ENCODE measurements at places on chromosomes 5 and 9.

- no peak for DNase-seq
These were observed 47.8 kb upstream of the CD180 start for GRCh38 chr5:67244345-67244793.

- no peak for DNase-seq
These were observed 58.6 kb downstream of the ENC1 start for GRCh38 chr5:74581988-74582365.

GRCh38 chr5:35924122-35924949 is 14.1 kb downstream of the CAPSL start:
- no peak for DNase-seq

- DNase-seq = no peak
These were observed 96.8 kb downstream of the FRMD3 start for GRCh38 chr9:83441390-83441789.

GRCh38 chr5:143652108-143652700 is 159.8 kb upstream of the HMHB1 start:
- DNase-seq = no peak

DNA sequence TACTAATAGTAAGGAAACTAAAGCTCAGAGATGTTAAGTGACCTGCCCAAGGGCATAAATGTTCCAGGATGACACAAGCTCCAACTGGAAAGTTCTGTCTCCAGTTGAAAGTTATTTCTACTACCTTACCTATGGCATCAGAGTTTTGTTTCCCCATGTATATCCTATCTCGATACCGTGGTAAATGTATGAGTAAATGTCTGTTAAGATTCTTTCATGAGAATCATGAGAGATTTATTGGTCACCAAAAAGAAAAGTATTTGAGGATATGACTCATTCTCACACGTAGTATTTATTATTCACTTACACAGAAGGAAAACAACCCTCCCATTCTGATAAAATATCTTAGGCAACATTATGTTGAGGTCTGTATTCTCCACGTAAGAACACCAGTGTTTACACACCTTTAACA is 11.1 kb upstream of the SHOC1 start:
- no peak for DNase-seq

GRCh38 chr5:115320006-115320405 is 23.6 kb upstream of the CCDC112 start:
- DNase-seq = no peak

- DNase-seq = no peak
These were observed 10.6 kb downstream of the TAS2R1 start for GRCh38 chr5:9619331-9620092.

- DNase-seq = no peak
These were observed 27.8 kb downstream of the ZCCHC10 start for GRCh38 chr5:132998556-132998955.

- DNase-seq = no peak
These were observed 34.3 kb upstream of the RNF130 start for GRCh38 chr5:180105827-180106312.

- DNase-seq = no peak
These were observed 35.6 kb downstream of the PTCD2 start for GRCh38 chr5:72355706-72356299.

- no peak for DNase-seq
These were observed 65.0 kb downstream of the IRX2 start for GRCh38 chr5:2686321-2687124.

- no peak for DNase-seq
These were observed 171.7 kb downstream of the MAT2B start for GRCh38 chr5:163677092-163677491.

DNA sequence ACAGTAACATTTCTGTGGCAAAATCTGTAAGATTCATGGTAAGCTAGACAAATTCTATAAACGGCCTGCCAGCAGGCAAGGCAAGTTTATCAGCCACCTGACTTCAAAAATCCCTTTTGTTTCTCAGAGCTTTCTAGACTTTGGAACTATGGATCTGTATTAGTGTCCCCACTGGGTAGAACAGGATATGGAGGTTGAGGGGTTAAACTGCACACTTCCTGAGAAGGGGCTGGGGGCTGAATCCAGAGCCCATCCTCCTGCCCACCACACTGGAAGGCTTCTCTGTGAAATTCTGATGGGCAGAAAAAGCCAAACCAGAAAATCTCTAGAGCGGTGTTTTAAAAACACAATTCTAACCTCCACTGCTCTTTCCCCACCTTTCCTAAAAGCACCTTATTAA is 128.7 kb downstream of the ENTREP1 start:
- DNase-seq = no peak

DNA sequence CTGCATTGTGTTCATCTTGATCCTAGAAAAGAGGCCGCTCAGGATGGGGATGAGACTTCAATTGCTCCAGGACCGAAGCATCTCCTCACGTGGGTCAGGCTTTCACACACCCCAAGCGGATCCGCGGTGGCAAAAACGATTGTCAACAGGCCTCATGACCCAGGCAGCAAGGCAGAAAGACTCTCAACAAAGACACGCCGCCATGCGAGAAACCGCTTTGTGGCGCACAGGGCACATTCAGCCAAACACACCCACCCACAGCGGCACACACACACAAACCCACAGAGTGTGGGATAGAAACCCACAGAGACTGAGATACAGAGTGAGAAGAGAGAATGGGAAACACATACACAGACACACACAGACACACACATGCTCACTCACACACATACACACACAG is 483.4 kb downstream of the SPATA31A7 start:
- no peak for DNase-seq

All from activated CD8-positive, alpha-beta memory T cell treated with anti-CD3 and anti-CD28 coated beads for 1 hour (primary cell).